ENCODE measurements at places on chromosomes 6 and 20. TPM values are rescaled to one million over a fixed set of nuclear protein-coding genes. Genes with fewer than 3 reads are reported as not detected.

WFDC12 gene
- 0.44 TPM for total RNA-seq

TAGAP gene
- 15.1 TPM for total RNA-seq

NEURL2 gene
- 4.0 TPM for total RNA-seq

GPX5 gene
- total RNA-seq: not detected

PRSS35 gene
- total RNA-seq: 0.86 TPM

OR2B2 gene
- total RNA-seq: not detected

ULBP1 gene
- total RNA-seq: 1.1 TPM

NKX2-2 gene
- total RNA-seq: not detected

LHFPL5 gene
- not detected for total RNA-seq

TSBP1 gene
- not detected for total RNA-seq

MMS22L gene
- total RNA-seq: 18.4 TPM

PTGIS gene
- total RNA-seq: 46.0 TPM

CALHM5 gene
- total RNA-seq: 2.3 TPM

ULBP2 gene
- 2.2 TPM for total RNA-seq

IP6K3 gene
- total RNA-seq: 0.87 TPM

MATN4 gene
- total RNA-seq: 0.23 TPM

DEFB132 gene
- total RNA-seq: not detected

RIPOR2 gene
- total RNA-seq: 56.8 TPM

CRISP2 gene
- not detected for total RNA-seq

PROKR2 gene
- total RNA-seq: not detected

DPPA5 gene
- total RNA-seq: not detected

BCL2L1 gene
- total RNA-seq: 122 TPM

ACSS1 gene
- 26.6 TPM for total RNA-seq

RARS2 gene
- 31.1 TPM for total RNA-seq

PPDPF gene
- total RNA-seq: 662 TPM

SLC16A10 gene
- 8.5 TPM for total RNA-seq

TFAP2C gene
- total RNA-seq: 3.7 TPM

MYBL2 gene
- 6.1 TPM for total RNA-seq

DLL1 gene
- 12.8 TPM for total RNA-seq

JPH2 gene
- 3.4 TPM for total RNA-seq

XKR7 gene
- not detected for total RNA-seq

PCMTD2 gene
- total RNA-seq: 31.6 TPM

SPEF1 gene
- total RNA-seq: 0.26 TPM

GZF1 gene
- total RNA-seq: 13.4 TPM

LRRN4 gene
- total RNA-seq: 44.3 TPM

KCNK15 gene
- 3.1 TPM for total RNA-seq

ADGRF4 gene
- 0.08 TPM for total RNA-seq

BNIP5 gene
- not detected for total RNA-seq

FERMT1 gene
- total RNA-seq: 7.2 TPM

HS3ST5 gene
- total RNA-seq: not detected

LY6G6F gene
- total RNA-seq: not detected

SLC44A4 gene
- total RNA-seq: 37.5 TPM

PREP gene
- total RNA-seq: 34.9 TPM

HLA-DRB1 gene
- 665 TPM for total RNA-seq

CTCFL gene
- total RNA-seq: not detected

E2F1 gene
- 23.6 TPM for total RNA-seq

PSMB8 gene
- total RNA-seq: 93.6 TPM

FAM83B gene
- total RNA-seq: 0.16 TPM

OR12D3 gene
- not detected for total RNA-seq

SLC13A3 gene
- total RNA-seq: 2.4 TPM

BPIFB1 gene
- total RNA-seq: 0.23 TPM

RBM12 gene
- total RNA-seq: 71.7 TPM

ID4 gene
- 35.8 TPM for total RNA-seq

RWDD2A gene
- total RNA-seq: 3.8 TPM
